Keratinocyte (primary cell): ENCODE measurements at places on chromosomes 6 and 20. TPM values are rescaled to one million over a fixed set of nuclear protein-coding genes. Genes with fewer than 3 reads are reported as not detected.

Gene ADTRP
- 12.7 to 43.5 TPM (median 16.7 TPM) in 3 replicates for polyA plus RNA-seq

Gene SULF2
- 52.2 to 93.9 TPM (median 64.4 TPM) in 3 replicates for polyA plus RNA-seq

GRCh38 chr6:140773276-140773675, 1359.4 kb upstream of the GJE1 start:
- H3K27ac ChIP-seq, result no peak overlapping the region
- no peaks in the 10 kb centered on the region for H3K27me3 ChIP-seq
- no peak overlapping the region for H3K4me3 ChIP-seq
- H3K36me3 ChIP-seq, result no peaks in the 10 kb centered on the region

Gene RIPPLY2
- polyA plus RNA-seq, result 0.37 to 0.76 TPM (median 0.60 TPM) in 3 replicates

DNA sequence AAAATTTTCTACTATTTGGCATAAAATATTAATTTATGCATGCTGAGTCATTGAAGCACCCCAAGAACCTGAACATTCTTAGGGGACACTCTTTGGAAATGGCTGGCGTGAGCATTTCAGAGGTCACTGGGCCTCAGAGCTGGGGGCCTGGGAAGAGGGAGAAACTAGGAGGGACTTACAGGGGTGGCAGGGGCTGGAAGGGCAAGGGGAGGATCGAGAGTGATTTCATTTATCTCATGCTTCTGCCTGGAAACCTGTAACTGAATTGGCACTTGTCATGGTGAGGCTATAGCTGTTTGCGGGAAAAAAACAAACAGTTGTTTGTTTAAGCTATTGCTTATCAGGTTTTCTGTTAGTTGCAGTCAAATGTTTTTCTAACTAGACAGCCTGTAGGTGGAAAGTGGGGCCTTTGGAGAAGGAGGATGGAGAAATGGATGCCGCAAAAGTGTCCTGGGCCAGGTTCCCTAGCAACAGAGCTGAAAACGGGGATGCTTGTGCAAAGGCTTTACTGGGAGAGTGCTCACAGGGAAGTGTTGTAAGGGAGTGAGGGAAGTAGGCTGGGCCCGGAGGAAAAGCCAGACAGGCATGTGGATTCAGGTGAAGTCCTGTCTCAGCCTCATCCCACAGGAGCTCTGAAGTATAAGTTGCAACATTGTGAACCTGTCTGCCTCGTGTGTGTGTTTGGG, 36.4 kb upstream of the KAT14 start:
- H3K36me3 ChIP-seq, result no peaks in the 10 kb centered on the region
- no peaks in the 10 kb centered on the region for H3K27me3 ChIP-seq
- no peaks in the 10 kb centered on the region for H3K4me1 ChIP-seq
- H3K4me3 ChIP-seq, result no peak overlapping the region

DNA sequence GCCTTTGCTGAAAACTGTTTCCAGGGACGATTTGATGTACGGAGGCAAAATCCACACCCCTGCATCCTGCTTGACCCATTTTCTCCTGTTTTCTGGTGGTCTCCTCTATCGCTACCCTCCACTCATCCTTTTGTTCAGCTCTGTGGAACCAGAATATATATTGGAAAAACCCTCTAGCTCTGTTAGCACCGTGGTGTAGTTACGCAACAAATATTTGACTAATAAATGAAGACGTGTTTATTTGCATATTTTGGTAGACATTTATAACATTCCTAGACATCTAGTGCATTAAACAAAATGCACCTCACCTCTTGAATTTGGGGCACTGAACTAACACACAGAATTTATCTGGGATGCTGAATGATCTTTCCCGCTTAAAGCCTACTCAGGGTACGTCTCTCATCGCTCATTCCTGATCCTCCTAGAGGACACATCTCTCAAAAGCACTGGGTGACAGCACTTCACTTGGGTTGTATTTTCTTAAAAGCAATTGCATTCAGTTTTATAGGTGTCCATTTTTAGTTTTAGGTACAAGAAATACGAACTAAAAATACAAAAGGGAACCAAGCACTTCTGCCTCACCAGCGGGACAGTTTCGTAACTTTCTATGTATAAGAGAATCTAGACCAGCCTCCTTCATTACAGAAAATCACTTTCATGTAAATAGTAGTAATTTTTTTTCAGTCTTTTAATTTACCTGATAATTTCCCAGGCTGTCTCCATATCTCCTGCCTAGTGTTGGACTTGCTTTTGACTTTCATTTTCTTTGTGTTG, 59.2 kb downstream of the SNRNP48 start:
- DNase-seq, result no peak
- H3K27me3 ChIP-seq, result no peaks in the 10 kb centered on the region
- no peak overlapping the region for H3K27ac ChIP-seq
- no peaks in the 10 kb centered on the region for H3K36me3 ChIP-seq
- peaks cover 12% of the 10 kb centered on the region for H3K4me1 ChIP-seq

DNA sequence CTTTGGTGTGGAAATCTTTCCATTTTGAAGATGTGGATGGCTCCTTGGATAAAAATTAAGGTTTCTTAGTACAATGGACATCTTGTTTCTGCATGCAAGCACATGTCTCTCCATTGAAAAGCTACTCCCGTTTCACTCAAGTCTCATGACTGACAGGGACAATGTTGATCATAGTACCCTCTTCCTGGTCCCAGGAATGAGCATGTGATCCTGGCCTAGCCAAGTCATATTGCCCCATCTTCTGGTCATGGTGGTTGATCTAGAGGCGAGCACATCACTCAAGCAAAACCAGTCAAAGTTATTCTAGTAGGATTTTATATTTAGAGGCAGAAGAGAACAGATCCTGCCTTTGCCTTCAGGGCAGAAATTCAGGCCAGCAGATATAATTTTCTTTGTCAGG, 12.2 kb upstream of the CBLN4 start:
- DNase-seq, result no peak
- H3K27ac ChIP-seq, result no peak overlapping the region
- H3K4me3 ChIP-seq, result no peak overlapping the region
- H3K4me1 ChIP-seq, result no peaks in the 10 kb centered on the region
- no peaks in the 10 kb centered on the region for H3K27me3 ChIP-seq

Gene GLP1R
- polyA plus RNA-seq, result not detected in 3 replicates

DNA sequence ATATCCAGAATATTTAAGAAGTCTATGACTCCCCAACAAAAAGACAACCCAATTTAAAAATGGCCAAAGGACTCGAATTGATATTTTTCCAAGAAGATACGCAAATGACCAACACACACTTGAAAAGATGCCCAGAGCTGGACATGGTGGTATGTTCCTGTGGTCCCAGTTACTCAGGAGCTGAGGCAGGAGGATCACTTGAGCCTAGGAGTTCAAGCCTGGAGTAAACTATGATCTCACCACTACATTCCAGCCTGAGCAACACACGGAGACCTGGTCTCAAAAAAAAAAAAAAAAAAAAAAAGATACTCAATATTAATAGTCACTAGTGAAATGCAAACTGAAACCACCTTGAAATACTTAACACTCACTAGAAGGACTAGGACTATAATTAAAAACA, 12.2 kb upstream of the ARMC2 start:
- H3K4me3 ChIP-seq, result no peak overlapping the region
- peaks cover 3% of the 10 kb centered on the region for H3K4me1 ChIP-seq
- no peak overlapping the region for H3K27ac ChIP-seq
- no peaks in the 10 kb centered on the region for H3K36me3 ChIP-seq
- no peaks in the 10 kb centered on the region for H3K27me3 ChIP-seq

DNA sequence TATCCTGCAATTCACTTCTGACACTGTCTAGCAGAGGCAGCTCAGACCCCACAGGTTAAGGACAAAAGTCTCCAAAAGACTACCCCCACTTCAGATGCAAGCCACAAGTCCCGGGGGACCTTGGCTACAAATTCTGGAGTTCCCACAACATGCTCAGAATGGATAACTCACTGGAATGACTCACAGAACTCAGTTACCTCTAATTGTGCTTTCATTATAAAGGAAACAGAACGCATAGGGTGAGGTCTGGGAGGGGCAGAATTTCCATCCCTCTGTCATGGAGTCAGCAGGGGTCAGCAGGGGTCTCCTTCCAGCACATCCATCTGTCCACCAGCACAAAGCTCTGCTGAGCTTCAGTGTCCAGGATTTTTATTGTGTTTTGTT, 184.2 kb downstream of the CDH4 start:
- H3K27ac ChIP-seq, result peak overlapping the region; percentile 81
- no peak overlapping the region for H3K4me3 ChIP-seq
- no peaks in the 10 kb centered on the region for H3K36me3 ChIP-seq

DNA sequence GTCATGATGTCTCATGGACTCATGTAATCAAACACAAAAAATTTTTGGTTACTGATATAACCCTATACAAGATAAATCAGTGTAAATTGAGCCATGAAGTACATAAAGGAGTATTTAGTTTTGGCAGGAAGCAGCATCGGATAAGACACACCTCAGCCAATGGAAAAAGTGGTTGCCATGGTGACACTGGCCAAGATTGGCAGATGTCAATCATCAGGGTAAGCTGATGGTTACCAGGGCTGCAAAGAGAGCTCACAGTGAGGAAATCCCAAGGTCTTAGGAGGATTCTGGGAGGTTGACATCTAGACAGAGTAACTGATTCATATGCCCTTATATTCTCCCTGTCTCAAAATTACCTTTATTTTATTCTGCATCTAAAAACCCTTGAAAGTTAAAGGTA, 203.8 kb upstream of the PCSK2 start:
- no peak overlapping the region for H3K27ac ChIP-seq
- H3K27me3 ChIP-seq, result no peaks in the 10 kb centered on the region
- no peaks in the 10 kb centered on the region for H3K4me1 ChIP-seq
- no peak for DNase-seq
- no peaks in the 10 kb centered on the region for H3K36me3 ChIP-seq

- H3K36me3 ChIP-seq, result no peaks in the 10 kb centered on the region
- H3K27ac ChIP-seq, result peak overlapping the region; percentile 78
Measured at GRCh38 chr6:16690608-16691142, 70.6 kb downstream of the ATXN1 start.

DNA sequence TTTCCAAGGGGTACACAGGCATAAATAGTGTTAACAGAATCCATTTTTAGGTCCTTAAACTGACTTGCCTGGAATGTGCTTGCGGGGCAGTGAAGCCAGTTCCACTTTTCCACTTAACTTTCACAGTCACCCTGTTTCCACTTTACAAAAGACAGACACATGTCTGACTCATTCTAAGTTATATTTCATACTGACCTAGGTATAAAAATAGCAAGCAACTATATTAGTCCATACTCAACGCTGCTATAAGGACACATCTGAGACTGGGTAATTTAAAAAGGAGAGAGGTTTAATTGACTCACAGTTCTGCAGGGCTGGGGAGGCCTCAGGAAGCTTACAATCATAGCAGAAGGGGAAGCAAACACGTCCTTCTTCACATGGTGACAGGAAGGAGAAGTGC, 88.2 kb downstream of the MTFR2 start:
- DNase-seq, result no peak
- no peaks in the 10 kb centered on the region for H3K4me1 ChIP-seq
- no peaks in the 10 kb centered on the region for H3K36me3 ChIP-seq
- no peak overlapping the region for H3K27ac ChIP-seq
- H3K4me3 ChIP-seq, result no peak overlapping the region

- no peak for DNase-seq
- no peaks in the 10 kb centered on the region for H3K4me1 ChIP-seq
- no peak overlapping the region for H3K4me3 ChIP-seq
- no peak overlapping the region for H3K27ac ChIP-seq
- H3K27me3 ChIP-seq, result no peaks in the 10 kb centered on the region
Measured at GRCh38 chr6:164419099-164419498, 890.3 kb downstream of the C6orf118 start.

- no peak for DNase-seq
- H3K27me3 ChIP-seq, result no peaks in the 10 kb centered on the region
Measured at GRCh38 chr6:152221806-152222628, 414.5 kb downstream of the ESR1 start.

- DNase-seq, result no peak
- H3K36me3 ChIP-seq, result no peaks in the 10 kb centered on the region
- no peaks in the 10 kb centered on the region for H3K27me3 ChIP-seq
- peaks cover 13% of the 10 kb centered on the region for H3K4me1 ChIP-seq
Measured at GRCh38 chr6:21501815-21502214, 91.7 kb upstream of the SOX4 start.

DNA sequence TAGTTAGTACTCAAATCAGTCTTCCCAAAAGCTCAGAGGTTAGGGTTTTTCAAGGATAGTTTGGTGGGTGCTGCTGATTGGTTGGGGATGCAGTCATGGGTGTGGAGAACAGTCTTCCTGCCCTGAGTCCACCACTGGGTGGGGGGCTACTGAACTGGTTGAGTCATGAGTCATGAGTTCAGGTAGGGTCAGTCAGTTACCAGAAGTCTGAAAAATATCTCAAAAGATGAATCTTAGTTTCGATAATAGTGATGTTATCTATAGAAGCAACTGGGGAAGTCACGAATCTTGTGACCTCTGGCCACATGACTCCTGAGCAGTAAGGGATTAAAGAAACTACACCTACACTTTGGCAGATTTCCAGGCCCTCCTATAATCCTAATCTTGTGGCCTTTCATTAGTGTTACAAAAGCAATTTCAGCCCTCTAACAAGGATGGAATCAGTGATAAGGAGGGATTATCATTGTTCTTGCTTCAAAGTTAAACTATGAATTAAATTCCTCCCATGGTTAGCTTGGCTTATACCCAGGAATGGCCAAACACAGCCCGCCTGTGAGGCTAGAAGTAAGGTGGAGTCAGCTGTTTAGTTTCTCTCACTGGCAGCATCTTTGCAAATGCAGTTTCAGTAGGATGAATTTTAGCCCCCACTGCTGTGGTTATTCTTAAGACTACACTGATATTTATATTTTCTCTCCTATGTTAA, 33.3 kb upstream of the NKAIN2 start:
- no peaks in the 10 kb centered on the region for H3K36me3 ChIP-seq
- no peaks in the 10 kb centered on the region for H3K27me3 ChIP-seq
- DNase-seq, result no peak
- no peak overlapping the region for H3K4me3 ChIP-seq

DNA sequence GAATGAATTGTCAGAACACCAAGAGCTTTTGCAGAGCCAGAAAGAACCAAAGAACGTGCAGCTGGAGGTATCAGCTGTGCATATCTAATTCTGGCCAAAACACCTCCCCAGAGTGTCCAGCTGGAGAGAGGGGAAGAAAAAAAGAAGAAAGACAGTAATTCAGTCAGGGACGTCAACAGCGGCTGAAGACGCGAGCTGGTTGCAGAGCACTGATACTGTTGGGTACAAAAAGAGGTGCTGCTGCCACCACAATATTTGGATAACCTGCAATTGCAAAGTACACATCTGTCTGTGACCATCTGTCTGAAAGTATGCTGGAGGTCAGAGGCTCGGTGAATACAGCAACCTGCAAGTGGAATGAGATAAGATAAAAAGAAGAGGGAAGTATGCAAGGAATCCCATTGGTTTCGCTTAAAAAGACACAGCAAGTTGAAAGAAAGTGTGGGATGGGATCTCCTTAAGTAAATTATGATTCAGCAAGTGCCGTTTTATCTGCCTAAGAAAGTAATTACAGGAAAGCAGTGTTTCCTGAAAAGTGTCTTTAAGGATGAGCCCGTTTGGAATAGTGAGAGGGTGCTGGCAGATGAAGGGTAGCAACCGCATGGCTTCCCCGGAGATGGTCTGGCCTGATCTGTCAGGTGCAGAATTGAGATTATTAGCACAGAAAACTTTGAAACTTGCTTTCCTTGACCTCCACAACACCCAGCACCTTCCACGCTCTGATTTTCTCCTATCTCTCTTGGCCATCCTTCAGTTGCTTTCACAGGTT, 189.9 kb upstream of the PRDM1 start:
- H3K36me3 ChIP-seq, result no peaks in the 10 kb centered on the region
- H3K4me1 ChIP-seq, result peaks cover 14% of the 10 kb centered on the region
- no peak overlapping the region for H3K4me3 ChIP-seq

GRCh38 chr20:43914311-43915210, at the start of gene TOX2:
Gene TOX2 (plus strand): TSS chr20:43914852. CDS start chr20:43914892, 40 bp downstream.
- H3K4me3 ChIP-seq, result peak within 1 kb of the TSS; percentile 47
- no peaks in the 10 kb centered on the region for H3K36me3 ChIP-seq

GRCh38 chr6:43927532-43928210, 157.7 kb downstream of the VEGFA start:
- peak overlapping the region; percentile 72 for H3K27ac ChIP-seq
- no peaks in the 10 kb centered on the region for H3K36me3 ChIP-seq
- H3K27me3 ChIP-seq, result no peaks in the 10 kb centered on the region
- no peak overlapping the region for H3K4me3 ChIP-seq
